ENCODE measurements at places on chromosomes 13 and 19.

DNA sequence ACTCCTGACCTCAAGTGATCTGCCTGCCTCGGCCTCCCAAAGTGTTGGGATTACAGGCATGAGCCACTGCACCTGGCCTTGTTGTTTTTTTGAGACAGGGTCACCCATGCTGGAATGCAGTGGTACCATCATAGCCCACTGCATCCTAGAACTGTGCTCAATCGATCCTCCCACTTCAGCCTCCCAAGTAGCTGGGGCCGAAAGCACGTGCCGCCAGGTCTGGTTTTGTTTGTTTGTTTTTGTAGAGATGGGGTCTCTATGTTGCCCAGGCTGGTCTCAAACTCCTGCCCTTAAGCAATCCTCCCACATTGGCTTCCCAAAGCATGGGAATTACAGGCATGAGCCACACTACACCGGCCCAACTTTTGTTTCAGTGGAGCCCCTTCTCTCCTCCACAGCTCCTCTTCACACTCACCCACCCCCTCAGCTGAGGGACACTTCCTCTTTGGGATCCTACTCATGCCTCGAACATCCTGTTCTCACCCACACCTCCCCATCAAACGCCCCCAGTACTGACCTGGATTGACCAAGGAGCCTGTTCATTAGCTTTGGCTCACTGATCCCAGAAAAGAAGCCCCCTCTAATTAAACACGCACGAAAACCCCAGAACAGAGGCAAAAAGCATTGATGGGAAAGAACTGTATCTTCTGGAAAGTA is 12.8 kb upstream of the CERS4 start:
- no peak for DNase-seq

GRCh38 chr19:5892772-5893275 is 10.8 kb downstream of the NDUFA11 start:
- DNase-seq, result no peak

DNA sequence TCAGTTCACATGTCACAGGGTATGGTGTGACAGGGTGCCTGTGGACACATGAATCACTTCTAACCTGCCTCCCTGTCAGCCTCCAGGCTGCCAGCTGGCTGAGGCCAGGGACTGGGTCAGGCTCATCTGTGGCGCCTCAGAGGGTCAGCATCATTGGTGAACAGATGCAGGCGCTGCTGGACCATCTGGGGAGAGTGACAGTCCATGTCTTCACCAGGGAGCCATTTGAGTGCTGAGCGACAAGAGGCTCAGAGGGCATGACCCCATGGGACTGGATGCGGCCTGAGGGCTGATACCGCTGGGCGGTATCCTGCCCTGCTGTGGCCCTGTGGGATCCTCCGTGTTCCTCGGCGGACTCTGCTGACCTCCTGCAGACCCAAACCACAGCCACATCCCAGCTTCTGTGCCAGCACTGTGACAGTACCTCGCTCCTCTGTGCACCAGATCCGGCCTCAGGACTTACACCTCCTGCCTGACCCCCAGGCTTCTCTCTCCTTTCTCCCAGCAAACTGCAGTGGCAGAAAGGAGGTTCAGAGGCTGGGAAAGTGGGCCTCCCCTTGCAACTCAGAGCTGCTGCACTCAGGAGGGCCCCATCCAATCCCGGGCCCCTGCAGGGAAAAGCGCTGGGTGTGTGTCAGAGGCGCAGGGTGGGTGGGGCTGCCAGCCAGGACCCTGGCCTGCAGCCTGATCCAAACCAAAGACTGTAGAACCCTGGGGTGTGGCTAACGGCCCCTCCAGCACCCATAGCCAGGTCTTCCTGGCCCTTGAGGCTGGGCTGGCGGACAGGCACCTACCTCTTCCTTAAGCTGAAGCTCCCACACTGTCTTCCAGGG is 10.2 kb downstream of the ACTMAP start:
- DNase-seq, result no peak

GRCh38 chr13:46288570-46289259 is 77.0 kb downstream of the LRRC63 start:
- DNase-seq, result no peak

- no peak for DNase-seq
Measured at GRCh38 chr13:111790621-111791020, 276.3 kb upstream of the SOX1 start.

- no peak for DNase-seq
Measured at GRCh38 chr13:22102271-22102670, 431.4 kb downstream of the FGF9 start.

DNA sequence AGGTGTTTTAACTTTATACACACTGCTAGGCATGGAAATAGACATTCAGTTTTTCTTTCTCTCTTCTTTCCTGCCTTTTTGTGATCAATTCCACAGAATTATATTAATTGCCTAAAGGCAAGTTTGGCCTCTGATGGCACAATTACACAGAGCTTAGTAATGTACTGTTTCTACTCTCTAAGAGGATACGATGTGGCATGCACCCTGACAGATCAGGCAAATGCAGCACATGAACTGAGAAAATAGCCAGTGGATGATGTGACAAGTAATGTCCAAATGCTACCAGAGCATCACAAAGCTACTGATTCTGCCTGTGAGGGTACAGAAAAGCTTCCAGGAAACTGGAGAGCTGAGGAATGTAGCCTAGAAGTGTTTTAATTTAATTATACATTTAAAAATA is 233.8 kb upstream of the PRR20A start:
- DNase-seq, result no peak

DNA sequence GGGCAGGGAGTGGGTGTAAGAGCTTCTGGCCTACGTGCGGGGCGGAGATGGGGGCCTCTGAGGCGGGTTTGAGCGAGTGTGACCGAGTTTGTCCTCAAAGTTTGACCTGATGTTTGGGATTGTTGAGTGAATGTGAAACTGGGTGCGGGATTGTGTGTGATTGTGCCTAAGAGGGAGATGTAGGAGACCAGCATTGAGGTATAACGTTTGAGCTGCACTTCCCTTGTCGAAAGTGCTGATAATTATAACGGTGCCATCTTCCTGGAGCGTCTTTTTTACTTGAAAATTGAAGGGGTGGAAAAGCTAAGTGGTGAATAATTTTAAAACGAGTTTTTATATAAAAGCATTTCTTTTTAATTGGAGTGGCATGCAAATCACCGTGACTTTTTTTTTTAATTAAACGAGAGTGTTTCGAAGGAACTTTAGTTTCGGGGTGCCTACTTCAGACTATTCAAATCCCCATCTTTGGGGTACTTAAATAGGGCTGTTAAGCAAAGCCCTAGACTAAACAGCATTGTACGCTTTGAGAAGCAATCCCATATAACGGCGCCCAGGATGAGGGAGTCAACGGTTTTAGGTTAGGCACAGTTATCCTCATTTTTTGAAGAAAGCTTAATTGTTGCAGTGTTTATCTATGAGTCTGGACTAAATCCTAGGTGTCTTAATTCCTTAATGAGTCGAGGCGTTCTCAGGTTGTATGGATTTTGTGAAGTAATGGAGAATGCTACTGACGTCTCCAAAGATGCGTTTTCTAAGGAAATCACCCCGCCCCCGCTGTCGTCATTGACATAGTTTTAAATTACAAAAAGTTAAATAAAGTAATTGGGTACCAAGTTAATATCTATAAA is 594 bp downstream of the ZNF146 start:
- DNase-seq, result no peak

GRCh38 chr19:8158411-8159074 is 9.2 kb upstream of the FBN3 start:
- no peak for DNase-seq

DNA sequence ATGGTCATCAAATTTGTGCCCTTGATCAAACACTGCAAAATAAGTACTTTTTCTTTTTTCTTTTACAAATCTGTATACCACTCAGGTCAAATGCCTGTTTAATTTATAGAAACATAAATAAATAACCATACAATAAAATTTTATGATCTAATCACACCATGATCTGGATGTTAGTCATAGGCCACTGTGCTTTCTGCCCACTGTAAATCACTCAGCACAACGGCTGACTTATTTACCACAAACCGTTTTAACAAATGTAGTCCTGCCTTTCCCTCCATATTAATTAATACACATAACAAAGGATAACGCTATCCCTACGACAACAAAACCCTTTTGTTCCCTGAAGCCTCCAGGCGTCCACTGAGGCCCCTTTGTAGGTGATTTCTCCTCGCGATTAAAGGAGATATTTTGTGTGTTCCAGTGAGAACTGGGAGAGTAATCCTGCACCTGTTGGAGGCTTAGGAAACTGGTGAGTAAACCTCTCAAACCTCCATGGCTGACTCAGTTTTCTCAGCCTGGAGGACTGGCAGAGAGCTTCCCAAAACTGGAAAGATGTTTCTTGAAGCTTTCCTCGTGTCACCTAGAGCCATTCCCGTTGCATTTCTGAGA is 477.1 kb upstream of the SGCG start:
- DNase-seq, result no peak

DNA sequence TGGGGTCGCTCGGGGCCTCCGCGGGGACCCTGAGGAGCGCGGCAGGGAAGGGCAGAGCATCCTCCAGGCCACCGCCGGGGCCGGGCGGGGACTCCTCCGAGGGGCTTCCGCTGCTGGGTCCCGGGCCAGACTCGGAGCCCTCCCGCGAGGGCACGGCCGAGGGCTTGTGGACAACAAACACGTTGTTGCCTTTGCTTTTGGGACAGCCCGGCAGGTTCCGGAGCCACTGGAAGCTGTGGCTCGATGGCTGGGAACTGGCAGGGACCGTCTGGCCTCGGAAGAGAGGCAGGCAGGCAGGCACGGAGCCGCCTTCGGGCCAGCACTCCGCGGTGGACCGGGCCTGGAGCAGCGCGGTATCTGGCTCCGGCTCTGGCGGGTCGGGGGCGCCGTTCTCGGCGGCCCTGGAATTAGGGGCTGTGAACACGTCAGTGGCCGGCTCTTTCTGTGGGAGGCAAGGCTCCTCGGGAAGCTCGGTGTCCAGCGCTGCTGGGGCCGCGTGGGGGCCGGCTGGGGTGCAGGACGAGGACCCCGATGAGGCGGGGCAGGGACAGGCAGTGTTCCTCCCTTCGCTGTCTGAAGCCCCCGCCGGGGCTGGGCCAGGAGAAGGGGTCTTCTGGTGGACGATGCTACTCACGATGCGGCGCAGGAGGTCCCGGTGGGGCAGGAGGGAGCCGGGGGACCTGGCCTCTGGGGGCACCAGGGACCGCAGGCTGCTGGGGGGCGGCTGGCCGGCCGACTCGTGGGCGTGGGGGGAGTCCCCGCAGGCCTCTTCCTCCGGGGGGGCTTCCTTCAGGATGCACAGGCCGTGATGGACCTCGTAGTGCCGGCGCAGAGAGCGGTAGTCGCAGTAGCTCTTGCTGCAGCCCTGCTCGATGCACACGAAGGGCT is 27.6 kb downstream of the ZNF541 start:
- DNase-seq, result no peak

- DNase-seq, result peak; percentile 47
Measured at GRCh38 chr19:18340190-18340989, at the start of gene PGPEP1. PGPEP1 (plus strand) TSS chr19:18340598; CDS start chr19:18340682, 84 bp downstream.

All from stimulated activated CD8-positive, alpha-beta memory T cell treated with anti-CD3 and anti-CD28 coated beads, Interleukin-2, amount 100 ng/mL, for 1 hour (primary cell).